ENCODE measurements at places on chromosomes 2 and 18. TPM values are rescaled to one million over a fixed set of nuclear protein-coding genes. Genes with fewer than 3 reads are reported as not detected.

Gene TACR1
- total RNA-seq, result 0.05 TPM

GRCh38 chr2:109663721-109664120 is 49.6 kb downstream of the SOWAHC start:
- no peak for DNase-seq

- DNase-seq, result no peak
These were observed 94.0 kb downstream of the MYCN start for GRCh38 chr2:16034151-16034974.

- no peak for DNase-seq
These were observed 4.3 kb downstream of the ITPRIPL1 start for GRCh38 chr2:96329456-96329855.

DNA sequence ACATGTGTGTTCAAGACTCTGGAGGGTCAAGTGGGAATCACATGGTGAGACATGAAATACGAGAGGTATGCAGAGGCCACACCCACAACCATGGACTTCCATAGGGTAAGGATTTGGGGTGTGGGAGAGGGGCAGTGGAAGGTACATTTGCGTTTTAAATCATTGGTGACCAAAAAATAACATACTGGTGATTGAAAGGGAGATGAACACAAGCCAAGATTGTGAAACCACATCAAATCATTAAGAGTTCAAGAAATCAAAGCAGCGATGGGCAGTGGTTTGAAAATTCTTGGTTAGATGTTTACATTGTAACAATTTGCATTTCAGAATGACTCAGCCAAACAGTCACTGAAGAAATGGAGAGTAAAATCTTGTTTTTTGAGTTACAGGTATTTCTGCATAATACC is 1.9 kb upstream of the CABYR start:
- no peak for DNase-seq

Gene SLC9A2
- not detected for total RNA-seq

Measured in CD8-positive, alpha-beta T cell (primary cell).